Lower lobe of right lung (tissue), 2 donors: ENCODE measurements at places on chromosomes 13 and 19.

DNA sequence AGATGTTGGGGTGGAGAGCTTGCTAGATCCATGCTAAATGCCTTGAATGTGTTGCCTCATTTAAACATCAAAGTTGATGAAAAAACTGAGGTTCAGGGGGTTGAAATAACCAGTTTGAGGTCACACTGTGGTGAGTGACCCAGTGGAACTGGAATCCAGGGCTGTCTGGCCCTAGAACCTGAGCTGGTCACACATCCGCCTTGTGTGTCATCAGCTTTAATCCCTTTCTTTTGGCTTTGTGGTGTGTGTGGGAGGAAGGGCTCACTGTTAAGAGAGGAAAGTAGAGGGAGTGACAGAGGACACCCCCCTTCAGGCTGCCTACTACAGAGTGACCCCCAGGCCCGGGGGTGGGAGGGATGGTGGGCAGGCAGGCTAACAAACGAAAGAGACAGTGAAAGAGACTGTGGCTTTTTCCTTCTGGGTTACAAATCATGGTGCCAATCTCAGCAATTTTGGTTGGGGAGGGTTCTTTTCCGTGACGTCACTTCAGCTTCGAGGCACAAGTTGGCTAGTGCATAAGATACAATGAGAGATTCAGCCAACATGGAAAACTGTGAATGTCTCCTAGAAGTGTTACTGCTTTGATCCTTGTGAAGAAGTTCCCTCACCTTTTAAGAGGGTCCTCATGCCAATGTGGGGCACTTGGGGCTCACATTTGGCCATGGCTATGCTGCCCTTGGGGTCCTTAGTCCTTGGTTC, 164.9 kb downstream of the DLEU7 start:
- H3K27ac ChIP-seq, result no peak overlapping the region
- H3K27me3 ChIP-seq, result no peaks in the 10 kb centered on the region
- no peak overlapping the region for H3K4me3 ChIP-seq
- DNase-seq, result no peak
- H3K4me1 ChIP-seq, result peaks cover 12% of the 10 kb centered on the region

DNA sequence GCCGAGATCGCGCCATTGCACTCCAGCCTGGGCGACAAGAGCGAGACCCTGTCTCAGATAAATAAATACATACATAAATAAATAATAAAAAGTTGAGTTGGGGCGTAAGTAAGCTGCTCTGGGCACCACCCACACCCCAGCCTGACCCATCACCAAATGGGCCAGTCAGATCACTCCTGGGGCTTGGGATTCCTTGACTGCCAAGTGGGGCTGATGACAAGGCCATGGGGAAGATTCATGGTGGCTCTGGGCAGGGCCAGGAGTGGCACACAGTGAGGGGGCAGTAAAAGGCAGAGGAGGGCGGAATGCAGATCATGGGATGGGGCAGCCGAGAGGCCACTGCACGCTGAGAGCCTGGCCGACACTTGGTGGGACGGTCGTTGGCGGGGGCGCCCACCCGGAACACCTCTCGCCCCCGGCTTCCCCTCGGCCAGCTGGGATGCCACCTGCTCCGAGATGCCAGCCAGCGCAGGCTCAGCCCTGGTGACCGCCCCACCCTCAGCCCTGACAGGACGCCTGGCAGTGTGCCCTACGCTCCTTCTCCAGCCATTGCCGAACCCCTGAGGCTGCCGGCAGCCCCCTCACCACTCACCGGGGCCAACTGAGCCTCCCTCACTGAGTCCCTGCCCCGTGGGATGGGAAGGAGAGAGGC, 10.9 kb downstream of the ZNF653 start:
- H3K4me3 ChIP-seq, result no peak overlapping the region
- no peaks in the 10 kb centered on the region for H3K27me3 ChIP-seq

GRCh38 chr13:59883885-59884284, 279.8 kb downstream of the DIAPH3 start:
- no peaks in the 10 kb centered on the region for H3K27me3 ChIP-seq
- H3K4me1 ChIP-seq, result no peaks in the 10 kb centered on the region
- no peak overlapping the region for H3K27ac ChIP-seq
- H3K36me3 ChIP-seq, result no peaks in the 10 kb centered on the region
- no peak overlapping the region for H3K4me3 ChIP-seq

DNA sequence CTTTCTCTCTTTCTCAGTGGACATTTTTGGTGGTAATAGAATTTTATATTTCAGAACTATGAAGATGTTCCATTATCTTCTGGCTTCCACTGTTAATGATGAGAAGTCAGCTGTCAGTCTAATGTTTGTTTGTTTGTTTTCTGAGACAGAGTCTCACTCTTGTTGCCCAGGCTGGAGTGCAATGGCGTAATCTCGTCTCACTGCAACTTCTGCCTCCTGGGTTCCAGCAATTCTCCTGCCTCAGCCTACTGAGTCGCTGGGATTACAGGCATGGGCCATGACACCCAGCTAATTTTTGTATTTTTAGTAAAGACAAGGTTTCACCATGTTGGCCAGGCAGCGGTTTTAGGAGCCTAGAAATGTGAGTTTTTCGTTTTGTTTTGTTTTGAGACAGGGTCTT, 4.7 kb downstream of the ZNF317 start:
- H3K4me3 ChIP-seq, result no peak overlapping the region
- DNase-seq, result no peak
- peaks cover 14% of the 10 kb centered on the region for H3K4me1 ChIP-seq
- no peaks in the 10 kb centered on the region for H3K27me3 ChIP-seq
- peaks cover 6% of the 10 kb centered on the region for H3K36me3 ChIP-seq
- H3K27ac ChIP-seq, result no peak overlapping the region

- H3K4me1 ChIP-seq, result no peaks in the 10 kb centered on the region
- DNase-seq, result no peak
- H3K4me3 ChIP-seq, result no peak overlapping the region
- no peaks in the 10 kb centered on the region for H3K36me3 ChIP-seq
- no peaks in the 10 kb centered on the region for H3K27me3 ChIP-seq
Observed at GRCh38 chr13:97445522-97446187, 11.7 kb downstream of the RAP2A start.
